ENCODE measurements at places on chromosomes 5 and 9.

- no peak for DNase-seq
These were observed 37.7 kb downstream of the SMIM23 start for GRCh38 chr5:171823269-171823668.

DNA sequence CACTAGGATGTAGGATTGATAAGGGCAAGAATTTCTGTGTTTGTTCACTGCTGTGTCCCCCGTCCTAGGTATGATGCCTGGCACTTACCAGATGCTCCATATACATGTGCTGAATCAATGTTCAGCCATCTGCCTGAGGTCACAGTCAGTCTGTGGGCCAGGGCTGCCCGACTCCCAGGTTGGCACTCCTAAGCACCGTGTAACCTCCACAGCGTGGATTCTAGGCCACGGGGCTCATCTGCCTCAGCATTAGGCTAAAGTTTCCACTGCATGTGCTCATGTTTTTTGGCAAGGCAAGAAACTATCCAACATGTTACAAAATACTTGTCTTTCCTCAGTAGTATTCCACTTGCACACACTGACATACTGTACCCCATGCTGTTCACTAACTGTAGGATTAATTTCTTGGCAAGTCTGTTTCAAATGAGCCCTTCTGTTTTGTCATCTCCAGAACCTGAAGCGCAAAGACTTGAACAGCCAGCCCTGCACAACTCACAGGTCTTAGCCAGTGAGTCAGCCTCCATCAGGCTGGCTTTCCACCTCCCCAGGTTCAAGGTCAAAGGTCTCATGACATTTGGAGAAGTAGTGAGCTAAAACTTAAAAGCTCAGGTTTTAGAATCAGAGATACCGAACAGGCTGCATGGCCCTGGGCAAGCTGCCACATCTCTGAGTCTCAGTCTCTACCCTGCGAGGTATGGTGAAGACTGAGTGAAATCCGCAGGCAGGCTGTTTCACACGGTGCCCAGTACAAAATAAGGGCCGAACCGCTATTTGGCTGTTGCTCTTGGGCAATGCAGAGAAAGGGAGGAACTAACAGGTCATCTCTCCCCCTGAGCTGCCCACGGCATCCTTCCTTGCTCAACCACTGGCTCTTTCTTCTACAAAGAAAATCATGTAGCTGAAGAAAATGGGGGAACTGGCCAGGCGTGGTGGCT, 7.2 kb downstream of the TOR1A start:
- DNase-seq = no peak

- no peak for DNase-seq
These were observed 137.9 kb upstream of the GRHPR start for GRCh38 chr9:37284636-37285035.

DNA sequence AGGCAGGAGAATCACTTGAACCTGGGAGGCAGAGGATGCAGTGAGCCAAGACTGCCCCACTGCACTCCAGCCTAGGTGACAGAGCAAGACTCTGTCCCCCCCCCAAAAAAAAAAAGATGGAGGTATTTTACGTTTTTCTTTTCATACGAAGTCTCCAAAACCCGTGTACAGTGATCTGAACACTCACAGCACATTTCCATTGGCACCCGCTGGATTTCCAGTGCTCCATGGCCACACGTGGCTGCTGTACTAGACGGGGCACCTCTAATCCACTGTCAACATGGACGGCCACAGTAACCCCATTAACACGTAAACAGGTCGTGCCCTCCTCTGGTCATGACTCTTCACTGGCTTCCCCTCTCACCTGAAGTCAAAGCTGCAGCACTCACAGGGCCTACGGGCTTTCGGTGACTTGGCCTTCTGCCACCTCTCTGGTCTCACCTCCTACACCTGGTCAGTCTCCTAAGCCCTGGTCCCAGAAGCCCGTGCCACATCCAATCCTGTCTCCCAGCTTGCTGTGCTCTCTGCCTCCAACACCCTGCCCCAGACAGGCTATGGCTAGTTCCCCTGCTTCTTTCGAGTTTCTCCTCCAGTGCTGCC, 22.1 kb downstream of the TBC1D9B start:
- DNase-seq = no peak

GRCh38 chr9:127898433-127899127, 823 bp downstream of the ST6GALNAC6 start:
- peak; percentile 69 for DNase-seq

DNA sequence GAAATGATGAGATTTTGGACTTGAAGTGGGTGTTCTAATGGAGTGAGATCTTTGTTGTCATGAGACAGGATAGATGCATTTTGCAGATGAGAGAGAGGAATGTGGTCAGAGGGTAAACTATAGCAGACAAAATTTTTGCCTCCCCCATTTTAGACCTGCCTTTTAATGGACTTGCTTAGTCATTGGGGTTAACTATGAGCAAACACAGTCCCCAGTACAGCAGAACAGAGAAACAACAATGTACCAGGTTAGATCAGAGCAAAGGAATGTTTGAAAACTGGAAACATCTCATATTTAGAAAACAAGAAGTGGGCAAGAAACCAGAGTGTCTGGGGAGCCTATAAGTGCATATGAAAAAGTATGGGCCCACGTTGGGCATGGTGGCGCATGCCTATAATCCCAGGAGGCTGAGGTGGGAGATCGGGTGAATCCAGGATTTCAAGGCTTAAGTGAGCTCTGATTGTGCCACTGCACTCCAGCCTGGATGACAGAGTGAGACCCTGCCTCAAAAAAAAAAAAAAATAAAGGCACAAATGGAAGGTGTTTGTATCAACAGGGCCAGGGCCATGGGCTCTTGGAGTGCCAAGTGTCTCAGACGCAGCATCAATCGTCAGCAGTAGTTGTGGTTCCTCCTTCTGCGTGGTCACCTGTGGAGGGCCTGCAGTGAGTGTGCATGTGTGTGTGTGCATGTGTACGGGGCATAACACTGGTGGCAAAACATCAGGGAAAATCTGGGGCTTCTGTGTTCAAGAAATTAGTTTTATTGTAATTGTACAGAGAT, 214.4 kb upstream of the S1PR3 start:
- no peak for DNase-seq

GRCh38 chr5:134458234-134459009, 46.7 kb upstream of the CDKN2AIPNL start:
- peak; percentile 81 for DNase-seq

GRCh38 chr5:178349075-178349511, 116.5 kb upstream of the PHYKPL start:
- no peak for DNase-seq
